ENCODE measurements at places on chromosomes 16 and 17.

- DNase-seq, result no peak
Observed at GRCh38 chr17:34206569-34206968, 48.5 kb upstream of the CCL2 start.

- DNase-seq, result no peak
Observed at GRCh38 chr17:36816907-36817288, 120.4 kb upstream of the LHX1 start.

DNA sequence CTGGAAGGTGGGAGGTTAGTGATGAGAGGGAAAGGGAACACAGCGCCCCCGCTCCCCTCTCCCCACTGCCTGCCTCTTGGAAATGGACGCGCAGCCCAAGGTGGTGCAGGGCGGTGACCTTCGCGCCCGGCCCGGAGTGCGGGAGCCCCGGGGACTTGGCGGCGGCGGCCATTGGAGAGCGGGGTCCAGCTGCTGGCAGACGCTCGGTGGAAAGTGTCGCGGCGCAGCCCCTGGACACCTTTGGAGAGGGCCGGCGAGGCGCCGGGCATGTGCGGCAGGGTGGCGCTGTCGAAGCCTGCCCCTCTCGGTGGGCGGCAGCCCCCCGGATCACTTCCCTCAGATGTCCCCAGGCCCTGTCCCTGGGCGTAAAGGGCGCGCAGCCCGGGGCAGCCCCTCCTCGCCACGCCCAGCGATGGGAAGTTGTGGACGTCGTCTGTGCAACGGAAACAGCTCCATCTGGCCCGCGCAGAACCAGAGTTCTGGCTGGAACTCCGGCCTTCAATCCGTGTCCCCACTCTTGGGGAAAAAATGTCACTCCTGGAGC, 16.7 kb downstream of the SALL1 start:
- peak; percentile 45 for DNase-seq

GRCh38 chr16:30458561-30459394, 13.1 kb upstream of the SEPHS2 start:
- peak; percentile 73 for DNase-seq

DNA sequence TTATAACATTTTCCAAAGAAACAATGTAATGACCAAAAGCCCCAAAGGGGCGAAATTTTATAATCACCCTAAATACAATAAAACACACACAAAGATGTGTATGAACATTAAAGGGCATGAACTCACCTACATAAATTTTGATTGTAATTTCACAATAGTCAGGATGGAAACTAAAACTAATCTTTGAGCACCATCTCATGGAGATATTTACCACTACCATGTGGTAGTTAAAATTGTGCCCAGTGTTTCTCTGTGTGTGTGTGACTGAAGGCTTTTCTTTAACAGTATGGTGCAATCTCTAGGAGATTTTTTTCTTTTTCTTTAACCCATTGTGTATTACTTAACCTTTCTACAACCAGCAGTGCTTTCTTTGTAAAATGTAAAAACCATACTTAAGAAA, 19.7 kb upstream of the MEIOC start:
- no peak for DNase-seq

DNA sequence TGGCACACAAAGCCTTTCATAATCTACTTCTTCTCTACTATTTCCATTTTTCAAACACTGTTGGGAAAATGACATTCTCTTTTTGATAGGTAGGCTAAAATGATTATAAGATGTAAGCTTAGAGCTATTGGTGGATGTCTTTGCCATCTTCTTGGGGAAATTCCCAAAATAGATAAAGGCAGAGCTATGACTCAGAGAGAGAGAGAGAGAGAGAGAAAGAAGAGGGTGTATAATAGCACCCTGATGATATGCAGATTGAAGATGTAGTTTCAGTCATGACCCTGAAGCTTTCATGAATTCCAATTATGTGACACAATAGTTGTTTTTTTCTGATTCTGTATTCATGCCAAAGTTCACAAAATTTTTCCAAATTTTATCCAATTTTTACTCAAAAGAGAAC, 529.1 kb downstream of the HS3ST4 start:
- no peak for DNase-seq

- peak; percentile 33 for DNase-seq
Observed at GRCh38 chr17:50637829-50638605, 3.3 kb downstream of the ABCC3 start.

- peak; percentile 81 for DNase-seq
Observed at GRCh38 chr17:71975331-71975801, 145.5 kb upstream of the SOX9 start.

DNA sequence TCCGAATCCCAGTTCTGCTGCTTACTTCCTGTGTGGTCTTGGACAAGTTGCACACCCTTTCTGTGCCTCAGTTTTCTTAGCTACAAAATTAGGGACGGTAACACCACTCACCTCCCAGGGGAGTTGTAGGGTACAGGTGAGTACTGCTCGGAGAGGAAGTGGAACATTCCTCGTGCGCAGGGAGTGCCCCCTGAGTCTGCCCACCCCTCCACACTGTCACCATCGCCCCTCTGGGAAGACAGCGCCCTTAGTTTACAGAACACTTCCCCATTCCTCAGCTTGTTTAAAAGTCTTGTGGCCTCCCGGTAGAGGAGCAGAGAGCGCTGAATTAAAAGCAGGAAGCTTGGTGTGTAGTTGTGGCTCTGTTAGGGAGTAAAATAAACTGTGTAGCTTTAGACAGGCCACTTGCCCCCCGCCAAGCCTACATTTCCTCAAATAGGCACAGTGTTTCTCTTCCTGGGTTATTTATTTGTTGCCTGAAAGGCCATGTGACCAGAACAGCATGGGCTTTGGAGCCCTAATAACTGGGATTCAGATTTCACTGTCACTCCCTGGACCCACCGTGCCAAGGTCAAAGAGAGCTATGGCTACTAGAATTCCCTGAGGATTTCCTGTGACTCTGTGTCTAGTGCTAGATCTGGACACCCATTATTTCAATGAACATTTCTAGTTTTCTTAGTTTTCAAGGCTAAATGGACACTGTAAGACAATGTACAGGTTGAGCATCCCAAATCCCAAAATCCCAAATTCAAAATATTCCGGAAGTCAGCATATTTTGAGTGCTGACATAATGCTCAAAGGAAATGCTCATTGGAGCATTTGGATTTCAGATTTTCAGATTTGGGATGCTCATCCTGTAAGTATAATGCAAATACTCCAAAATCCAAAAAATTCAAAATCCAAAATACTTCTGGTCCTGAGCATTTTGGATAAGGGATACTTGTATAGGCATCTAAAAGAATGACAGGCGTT, 372.5 kb downstream of the SNX29 start:
- no peak for DNase-seq

GRCh38 chr16:4539716-4540284, 1.2 kb upstream of the CDIP1 start:
- DNase-seq, result no peak

All from Right ventricle myocardium inferior (tissue), 1 donor.